Fibroblast of upper back skin (primary cell): ENCODE measurements at places on chromosomes 11 and 22.

DNA sequence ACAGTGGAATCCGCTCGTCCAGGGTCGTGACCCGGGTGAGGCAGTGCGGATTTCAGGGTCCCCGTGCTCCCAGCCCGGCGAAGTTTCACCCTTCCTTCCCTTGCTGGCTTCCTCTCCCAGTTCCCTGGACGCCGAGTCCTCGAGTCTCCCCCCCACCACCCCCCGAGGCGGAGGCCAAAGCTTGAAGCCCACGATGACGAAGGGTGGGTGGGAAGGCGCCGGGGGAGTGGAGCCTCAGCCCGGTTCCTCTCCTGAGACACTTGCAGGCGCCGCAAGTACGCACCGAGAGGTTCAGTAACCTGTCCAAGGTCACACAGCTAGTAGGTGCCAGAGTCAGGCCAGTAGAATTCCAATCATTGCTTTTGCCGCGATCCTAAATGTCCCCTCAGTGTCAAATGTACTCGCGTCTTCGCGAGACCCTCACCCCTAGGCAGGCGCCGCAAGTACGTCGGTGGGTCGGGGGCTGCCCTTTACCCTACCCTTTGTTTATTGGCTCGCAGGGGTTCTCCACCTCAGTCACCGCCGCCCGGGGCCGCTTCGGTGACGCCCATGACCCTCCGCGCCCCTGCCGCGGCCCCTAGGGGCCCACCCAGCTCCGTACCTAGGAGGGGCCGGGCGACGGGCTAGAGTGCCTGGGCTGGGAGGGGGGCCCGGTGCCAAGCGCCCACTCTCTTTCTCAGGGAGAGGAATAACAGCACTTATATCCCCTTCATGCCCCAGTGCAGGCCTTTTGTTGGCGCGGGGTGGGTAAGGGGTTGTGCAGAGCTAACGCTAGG, 5.7 kb upstream of the CHRM1 start:
- DNase-seq = no peak

GRCh38 chr22:19599626-19600243, 75.5 kb upstream of the CLDN5 start:
- DNase-seq = no peak

GRCh38 chr11:133904818-133905515, 51.8 kb downstream of the IGSF9B start:
- no peak for DNase-seq

GRCh38 chr11:44840521-44841251, 110.0 kb downstream of the TP53I11 start:
- DNase-seq = peak; percentile 51

DNA sequence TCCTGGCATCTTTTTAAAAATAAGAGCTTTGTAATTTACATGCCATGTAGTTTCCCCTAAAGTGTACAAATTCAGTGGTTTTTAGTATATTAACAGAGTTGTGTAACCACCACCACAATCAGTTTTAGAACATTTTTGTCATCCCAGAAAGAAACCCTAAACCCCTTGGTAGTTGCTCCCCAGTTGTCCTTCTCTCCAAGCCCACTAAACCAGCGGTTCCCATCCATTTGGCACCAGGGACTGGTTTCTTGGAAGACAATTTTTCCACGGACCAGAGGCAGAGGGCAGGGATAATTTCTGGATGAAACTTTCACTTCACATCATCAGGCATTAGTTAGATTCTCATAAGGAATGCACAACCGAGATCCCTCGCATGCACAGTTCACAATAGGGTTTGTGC, 22.6 kb downstream of the CABIN1 start:
- no peak for DNase-seq

GRCh38 chr11:67055812-67056211, 835 bp upstream of the RHOD start:
- no peak for DNase-seq

- no peak for DNase-seq
These were observed 78.9 kb upstream of the POU2AF2 start for GRCh38 chr11:111166598-111166997.

GRCh38 chr11:90133560-90134477, 644 bp upstream of the NAALAD2 start:
- no peak for DNase-seq

GRCh38 chr22:19168088-19168890, 10.2 kb downstream of the SLC25A1 start:
- DNase-seq = no peak

GRCh38 chr22:37276776-37277175, 5.5 kb upstream of the CYTH4 start:
- DNase-seq = no peak

DNA sequence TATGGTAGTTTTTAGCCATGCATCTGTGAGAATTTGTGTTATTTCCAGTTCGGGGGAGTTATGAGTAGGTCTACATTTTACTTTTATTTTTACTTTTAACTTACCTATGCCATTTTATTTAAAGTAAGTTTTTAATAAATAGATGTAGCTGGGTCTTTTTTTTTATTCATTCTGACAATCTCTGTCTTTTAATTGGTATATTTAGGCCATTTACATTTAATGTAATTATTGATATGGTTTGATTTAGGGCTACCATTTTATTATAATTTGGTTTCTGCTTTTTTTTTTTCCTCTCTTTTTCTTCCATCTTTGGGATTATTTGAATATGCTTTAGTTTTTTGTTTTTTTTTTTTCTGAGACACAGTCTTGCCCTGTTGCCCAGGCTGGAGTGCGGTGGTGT, 1.9 kb downstream of the SWAP70 start:
- DNase-seq = no peak

GRCh38 chr11:28702871-28703270, 594.7 kb downstream of the METTL15 start:
- DNase-seq = no peak

- no peak for DNase-seq
These were observed 37.8 kb downstream of the STIM1 start for GRCh38 chr11:3893311-3893710.
